Amniotic epithelial cell (primary cell): ENCODE measurements at places on chromosomes 11 and 22.
A peak's percentile ranks its signal among the peaks of the same experiment; 100 is the strongest.

DNA sequence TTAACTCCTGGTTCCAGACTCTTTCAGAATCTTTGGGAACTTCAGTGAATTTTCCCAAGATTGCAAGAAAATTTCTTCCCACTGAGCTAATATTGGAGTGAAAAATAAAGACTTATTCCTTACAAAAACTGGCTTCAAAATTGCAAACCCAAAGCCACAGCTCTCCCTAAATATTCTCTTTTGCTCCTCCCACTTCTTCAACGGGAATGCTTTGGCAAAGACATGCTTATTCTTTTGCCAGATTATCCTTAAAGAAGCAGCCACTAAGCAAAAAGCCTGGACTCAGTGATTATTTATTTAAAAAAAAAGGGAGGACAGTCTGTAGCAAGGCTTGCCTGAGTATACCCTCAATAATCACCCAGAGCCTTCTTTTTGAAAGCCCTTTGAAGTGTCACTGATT, 902.4 kb upstream of the CCDC90B start:
- no peak for DNase-seq

- DNase-seq: no peak
Observed at GRCh38 chr11:133382131-133382812, 150.0 kb downstream of the OPCML start.

GRCh38 chr11:127307700-127308099, 307.1 kb upstream of the KIRREL3 start:
- DNase-seq: no peak

DNA sequence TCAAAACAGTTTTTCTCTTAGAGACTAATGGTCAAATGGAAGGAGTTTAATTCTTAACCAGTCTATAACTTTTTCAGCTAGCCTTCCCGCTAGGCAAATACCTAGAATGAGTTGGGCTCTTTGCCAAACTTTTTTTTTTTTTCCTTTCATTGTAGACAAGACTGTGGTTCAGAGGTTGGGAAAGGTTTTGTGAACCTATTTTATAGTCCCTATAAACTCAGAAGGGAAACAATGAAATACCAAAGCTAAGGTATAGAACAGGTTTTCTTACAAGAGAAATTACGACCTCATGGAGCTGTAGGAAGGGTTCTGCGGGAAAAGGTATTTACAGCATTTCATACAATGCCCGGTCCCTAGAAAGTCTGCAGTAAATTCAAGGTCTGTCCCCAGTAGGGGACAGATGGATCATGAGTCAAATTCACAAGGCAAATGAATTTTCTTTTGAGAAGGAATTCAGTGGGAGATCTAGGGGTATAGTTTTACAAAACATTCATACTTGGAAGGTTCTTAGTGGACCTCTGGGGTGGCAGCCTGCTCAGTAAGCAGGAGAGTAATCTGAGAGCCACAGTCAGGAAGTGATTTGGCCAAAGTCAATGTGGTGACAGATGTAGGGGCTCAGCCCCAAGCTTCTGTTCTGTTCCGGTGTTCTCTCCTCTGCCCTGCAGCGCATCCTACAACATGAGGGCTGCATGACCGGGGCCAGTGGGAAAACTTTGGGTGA, 146.8 kb downstream of the DBX1 start:
- no peak for DNase-seq

DNA sequence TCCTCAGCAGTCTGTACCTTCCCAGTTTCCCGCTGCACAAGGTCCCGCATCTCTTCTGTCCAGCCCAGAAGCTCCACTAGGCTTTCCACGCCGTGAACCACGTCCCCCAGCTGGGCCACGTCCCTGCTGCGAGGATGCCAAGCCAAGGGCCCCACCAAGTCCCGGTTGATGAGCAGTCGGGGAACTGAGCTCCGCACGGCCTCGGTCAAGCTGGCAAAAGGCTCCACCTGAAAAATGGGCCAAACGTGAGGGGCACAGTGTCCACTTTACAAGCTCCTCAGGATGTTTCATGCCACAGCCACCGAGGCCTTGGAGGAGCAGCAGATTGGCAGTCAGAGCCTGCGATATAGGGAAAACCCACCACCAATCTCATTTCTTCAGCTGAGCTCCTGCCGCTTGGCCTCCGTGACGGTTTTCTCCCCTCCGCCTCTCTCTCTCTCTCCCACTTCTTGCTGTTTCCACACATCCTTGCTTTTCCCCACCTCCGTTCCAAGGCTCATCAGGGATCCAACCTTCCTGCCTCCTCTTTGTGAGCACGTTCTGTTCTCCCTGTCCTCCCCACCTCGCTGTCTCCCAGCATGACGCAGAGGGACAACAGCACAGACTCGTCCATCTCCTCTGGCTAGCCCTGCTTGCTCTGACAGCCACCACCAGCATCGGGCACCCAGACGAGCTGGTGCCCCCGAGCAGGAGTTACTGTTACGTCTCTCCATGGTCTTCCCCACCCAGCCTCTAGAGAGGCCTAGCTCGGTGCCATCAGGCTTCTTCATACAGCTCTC, 11.5 kb downstream of the RIC8A start:
- DNase-seq: no peak

- DNase-seq: no peak
Observed at GRCh38 chr11:74673693-74674360, 57.4 kb downstream of the CHRDL2 start.

- DNase-seq: no peak
Observed at GRCh38 chr22:22023581-22024137, 41.1 kb upstream of the TOP3B start.

DNA sequence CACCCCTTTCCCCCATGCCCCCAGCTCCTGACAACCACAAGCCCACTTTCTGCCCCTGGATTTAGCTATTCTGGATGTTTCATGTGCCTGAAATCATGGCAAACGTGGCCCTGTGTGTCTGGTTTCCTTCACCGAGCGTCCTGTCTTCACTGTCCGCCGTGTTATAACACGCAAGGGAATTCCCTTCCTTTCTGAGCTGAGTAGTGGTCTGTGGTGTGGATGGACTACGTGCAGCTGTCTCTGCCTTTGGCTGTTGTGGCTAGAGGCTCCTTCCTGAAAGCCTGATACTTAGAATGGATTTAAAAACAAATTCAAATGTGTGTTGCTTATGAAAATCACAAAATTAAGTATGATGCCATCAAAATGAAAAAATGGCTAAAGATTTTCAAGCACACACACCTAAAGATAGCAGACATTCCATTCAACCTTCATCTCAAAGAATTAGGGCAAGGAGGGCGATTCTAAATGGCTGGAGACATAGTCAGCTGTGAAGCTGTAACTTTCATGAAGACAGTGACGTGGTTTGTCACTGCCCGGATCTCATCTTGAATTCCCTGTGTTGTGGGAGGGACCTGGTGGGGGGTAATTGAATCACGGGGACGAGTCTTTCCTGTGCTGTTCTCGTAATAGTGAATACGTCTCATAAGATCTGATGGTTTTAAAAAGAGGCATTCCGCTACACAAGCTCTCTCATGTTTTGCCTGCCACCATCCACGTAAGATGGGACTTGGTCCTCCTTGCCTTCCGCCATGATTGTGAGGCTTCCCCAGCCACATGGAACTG, 30.5 kb downstream of the KCNQ1 start:
- no peak for DNase-seq

- no peak for DNase-seq
Observed at GRCh38 chr11:94048032-94048709, 27.0 kb downstream of the HEPHL1 start.

DNA sequence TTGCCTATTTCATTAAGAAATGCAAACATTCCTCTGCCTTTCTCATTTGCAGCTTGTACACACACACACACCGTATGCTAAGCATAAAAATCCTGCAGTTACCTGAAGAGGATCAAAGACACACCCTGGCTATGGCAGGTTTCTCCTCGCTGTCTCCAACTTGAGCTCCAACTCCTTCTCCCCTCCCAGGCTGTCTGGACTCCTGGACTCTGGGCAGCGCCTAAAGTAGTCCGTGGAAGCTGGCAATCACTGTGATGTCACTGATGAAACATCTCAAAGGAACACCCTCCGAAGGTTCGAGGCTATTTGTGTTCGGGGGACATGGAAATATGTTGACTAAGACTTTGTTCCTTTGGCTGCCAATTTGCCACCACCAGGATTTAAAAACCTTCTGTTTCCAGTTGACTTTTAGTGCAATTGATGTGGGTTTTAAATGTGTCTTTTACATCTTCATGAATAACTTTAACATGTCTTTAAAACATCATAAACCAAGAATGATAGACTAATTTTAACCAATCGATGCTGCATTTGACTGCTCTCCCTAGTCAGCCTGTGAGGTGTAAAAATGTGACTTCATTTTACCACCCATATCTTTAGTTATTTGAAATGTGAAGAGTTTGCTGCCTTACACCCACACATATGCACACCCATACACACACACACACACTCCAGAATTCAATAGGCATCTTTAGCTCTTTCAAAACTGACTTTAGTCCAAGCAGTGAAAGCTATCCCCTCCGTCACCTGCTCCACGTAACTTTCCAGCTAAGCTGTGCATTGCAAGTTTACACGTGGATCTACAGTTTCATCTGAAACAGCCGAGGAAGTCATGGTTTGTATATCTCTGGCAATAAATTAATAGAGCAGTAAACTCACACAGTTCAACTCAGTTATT, at the start of gene SLN:
Gene SLN, minus strand, starts transcription at position 196 of the 895 bp plus-strand sequence.
- no peak for DNase-seq

- DNase-seq: no peak
Observed at GRCh38 chr11:112694245-112694644, 267.0 kb upstream of the NCAM1 start.

DNA sequence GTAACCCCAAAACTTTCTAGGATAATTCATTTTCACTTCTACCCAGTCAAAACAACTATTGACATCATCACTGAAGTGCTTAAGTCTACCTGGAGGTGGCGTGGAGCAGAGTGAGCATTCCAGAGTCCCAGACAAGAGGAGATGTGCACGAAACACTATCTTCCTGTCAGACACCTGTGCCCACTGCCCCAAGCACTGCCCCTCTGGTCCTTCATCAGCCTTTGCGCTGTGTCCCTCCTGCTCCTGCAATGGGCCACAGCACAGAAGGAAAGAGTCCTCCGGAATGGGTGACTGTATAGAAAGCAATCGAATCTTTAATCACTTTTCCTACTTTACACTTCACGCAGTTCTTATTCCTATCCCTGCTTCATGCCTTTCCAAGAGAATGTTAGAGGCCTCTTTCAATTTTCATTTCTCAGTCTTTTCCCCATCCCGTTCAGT, 512 bp upstream of the GRIA4 start:
- DNase-seq: peak; percentile 15

- DNase-seq: no peak
Observed at GRCh38 chr11:62125316-62125715, 1.5 kb downstream of the INCENP start.

- no peak for DNase-seq
Observed at GRCh38 chr11:97964332-97965004, 1056.3 kb upstream of the CNTN5 start.

GRCh38 chr22:42939941-42940653, 74.9 kb downstream of the PACSIN2 start:
- DNase-seq: peak; percentile 93

DNA sequence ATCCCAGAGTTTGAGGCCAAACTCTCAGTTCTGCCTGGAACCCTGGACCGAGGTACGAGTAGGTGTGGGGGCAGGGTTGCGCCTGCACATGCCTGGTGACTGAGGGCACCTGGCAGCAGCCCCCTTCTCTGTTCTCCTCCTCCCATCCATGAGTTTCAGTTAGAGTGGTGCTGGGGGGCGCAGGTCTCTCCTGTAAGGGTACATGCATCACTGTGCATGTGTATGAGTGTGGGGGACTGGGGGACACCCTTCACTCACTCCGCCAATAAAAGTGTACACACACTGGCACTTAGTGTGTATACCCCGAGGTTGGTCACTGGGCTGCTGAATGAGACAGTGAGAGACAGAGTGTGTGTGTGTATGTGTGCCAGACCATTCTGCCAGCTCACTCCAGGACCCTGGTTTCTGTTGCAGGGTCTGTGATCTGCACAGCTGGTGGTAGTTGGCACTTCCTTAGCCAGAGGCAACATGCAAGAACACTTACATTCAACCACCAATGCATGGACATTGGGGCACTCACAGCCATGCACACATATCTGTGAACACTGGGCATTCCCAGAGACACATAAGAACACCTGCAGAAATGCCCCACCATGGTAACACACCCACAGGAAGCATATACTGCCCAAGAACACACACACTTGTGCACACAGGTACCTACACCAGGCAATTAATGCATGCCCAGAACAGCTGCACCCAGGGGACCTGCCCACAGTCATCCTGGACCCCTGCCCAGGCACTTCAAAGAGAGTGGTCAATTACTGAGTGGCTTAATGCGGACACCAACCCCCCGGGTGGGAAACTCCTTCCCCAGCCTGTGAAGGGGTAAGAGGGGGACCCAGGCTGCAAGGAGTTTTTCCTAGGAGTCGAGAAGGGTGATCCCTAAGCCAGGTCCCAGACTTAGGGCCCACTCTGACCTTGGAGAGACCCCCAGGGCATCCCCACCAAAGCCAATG, 1.2 kb upstream of the NRXN2 start:
- no peak for DNase-seq

- peak; percentile 68 for DNase-seq
Observed at GRCh38 chr11:108768964-108769363, 104.1 kb downstream of the DDX10 start.

- DNase-seq: no peak
Observed at GRCh38 chr11:64206457-64207255, at the start of gene FERMT3. Gene FERMT3, plus strand, starts transcription at chr11:64206721. Its CDS starts 644 bp downstream, at chr11:64207365.

GRCh38 chr11:93219440-93219839, 21.6 kb upstream of the SLC36A4 start:
- no peak for DNase-seq

GRCh38 chr22:48957311-48957986, 870.2 kb downstream of the BRD1 start:
- DNase-seq: no peak

GRCh38 chr11:19740586-19740985, 27.9 kb downstream of the NAV2 start:
- no peak for DNase-seq

- DNase-seq: peak; percentile 16
Observed at GRCh38 chr11:38460896-38461295, 1862.9 kb upstream of the RAG2 start.

DNA sequence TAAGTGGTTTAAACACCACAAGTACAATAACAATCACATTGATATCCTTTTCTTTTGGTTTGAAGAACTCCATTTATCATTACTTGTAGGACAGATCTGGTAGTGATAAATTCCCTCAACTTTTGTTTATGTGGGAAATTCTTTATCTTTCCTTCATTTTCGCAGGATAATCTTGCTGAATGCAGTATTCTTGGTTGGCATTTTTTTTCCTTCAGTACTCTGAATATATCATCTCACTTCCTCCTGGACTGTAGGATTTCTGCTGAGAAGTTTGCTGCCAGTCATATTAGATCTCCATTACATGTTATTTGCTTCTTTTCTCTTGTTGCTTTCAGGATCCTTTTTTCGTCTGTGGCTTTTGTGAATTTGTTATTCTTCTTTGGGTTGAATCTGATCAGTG, 179.0 kb upstream of the PLET1 start:
- no peak for DNase-seq
